ENCODE measurements at places on chromosomes 3 and 15.

GRCh38 chr3:124814620-124815421 is 72.3 kb downstream of the ITGB5 start:
- no peak for DNase-seq

- no peak for DNase-seq
Observed at GRCh38 chr3:166522017-166522416, 684.8 kb upstream of the BCHE start.

- no peak for DNase-seq
Observed at GRCh38 chr15:101156509-101157159, 95.2 kb downstream of the CHSY1 start.

DNA sequence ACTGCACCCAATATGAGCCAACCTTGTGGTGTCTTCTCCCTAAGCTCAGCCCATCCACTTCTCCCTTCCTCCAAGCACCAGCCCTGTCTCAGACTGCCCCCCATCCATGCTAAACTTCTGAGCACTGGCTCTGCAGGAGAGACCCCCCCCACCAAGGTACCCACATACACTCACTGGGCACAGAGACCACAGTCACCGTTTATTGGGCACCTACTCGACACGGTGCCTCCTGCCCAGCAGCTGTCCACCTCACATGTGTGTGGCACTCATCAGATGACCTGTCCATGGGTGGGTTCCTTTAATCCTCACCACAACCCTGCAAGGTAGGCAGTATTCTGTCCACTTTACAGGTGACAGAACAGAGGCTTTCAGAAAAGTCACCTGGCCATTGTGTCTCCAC is 22.3 kb upstream of the SFMBT1 start:
- no peak for DNase-seq

GRCh38 chr15:92068121-92068520 is 214.6 kb downstream of the SLCO3A1 start:
- no peak for DNase-seq

GRCh38 chr3:185631108-185631507 is 45.0 kb downstream of the SENP2 start:
- no peak for DNase-seq

- DNase-seq = no peak
Observed at GRCh38 chr15:56984681-56985481, 66.4 kb downstream of the TCF12 start.

DNA sequence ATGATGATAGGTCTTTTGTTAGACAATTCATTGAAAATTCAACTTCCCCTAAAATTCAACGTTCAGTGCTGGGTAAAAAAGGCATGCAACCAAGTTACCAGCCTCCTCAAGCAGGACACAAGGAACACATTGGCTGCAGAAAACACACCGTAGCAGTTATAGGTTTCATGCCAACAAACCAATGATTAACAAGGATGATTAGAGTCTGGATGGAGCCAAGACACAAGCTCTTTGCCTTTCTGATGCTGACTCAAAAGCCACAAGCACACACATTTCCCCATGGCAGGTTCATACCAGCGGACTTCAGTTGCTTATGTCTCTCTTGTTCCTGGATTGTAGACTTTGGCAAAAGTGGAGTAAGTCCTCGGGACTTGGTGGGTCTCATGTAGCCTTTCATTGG is 105.8 kb downstream of the DHX30 start:
- no peak for DNase-seq

- DNase-seq = no peak
Observed at GRCh38 chr15:33411596-33412540, 101.1 kb downstream of the RYR3 start.
